ENCODE measurements at places on chromosomes 5 and 9.

DNA sequence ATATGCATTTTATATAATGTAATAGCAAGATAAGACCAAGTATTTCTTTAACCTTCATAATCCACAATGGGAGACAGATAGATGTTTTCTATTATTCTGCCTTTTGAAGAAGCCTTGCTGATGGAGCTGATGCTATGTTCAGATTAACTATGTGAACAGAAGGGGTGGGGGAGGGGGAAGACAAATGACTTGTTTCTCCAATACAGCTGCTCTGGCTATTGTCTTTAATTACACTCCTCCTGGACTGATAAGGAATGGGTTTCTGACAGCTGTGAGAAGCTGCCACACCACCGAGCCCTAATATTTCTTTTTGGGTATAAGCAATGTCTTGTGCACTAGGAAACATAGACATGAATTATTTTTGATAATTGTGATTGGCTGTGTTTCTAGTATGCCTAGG lies 62.0 kb downstream of the CAVIN4 start:
- no peak for DNase-seq

- DNase-seq: no peak
Observed at GRCh38 chr5:7348168-7348854, 47.6 kb upstream of the ADCY2 start.

DNA sequence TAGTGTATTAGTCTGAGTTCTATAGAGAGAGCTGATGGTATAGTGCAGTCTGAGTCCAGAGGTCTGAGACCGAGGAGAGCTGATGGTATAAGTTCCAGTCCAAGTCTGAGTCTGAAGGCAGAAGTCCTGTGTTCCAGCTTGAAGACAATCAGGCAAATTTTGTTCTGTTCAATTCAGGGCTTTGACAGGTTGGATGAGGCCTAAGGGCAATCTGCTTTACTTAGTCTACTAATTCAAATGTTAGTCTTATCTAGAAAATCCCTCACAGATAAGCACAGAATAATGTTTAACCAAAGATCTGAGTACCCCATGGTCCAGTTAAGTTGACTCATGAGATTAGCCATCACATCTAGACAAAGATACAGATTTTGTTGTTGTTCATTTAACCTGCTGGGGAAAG lies 303.0 kb upstream of the KLF4 start:
- DNase-seq: no peak

GRCh38 chr9:100150214-100150613 lies 51.2 kb downstream of the INVS start:
- no peak for DNase-seq

DNA sequence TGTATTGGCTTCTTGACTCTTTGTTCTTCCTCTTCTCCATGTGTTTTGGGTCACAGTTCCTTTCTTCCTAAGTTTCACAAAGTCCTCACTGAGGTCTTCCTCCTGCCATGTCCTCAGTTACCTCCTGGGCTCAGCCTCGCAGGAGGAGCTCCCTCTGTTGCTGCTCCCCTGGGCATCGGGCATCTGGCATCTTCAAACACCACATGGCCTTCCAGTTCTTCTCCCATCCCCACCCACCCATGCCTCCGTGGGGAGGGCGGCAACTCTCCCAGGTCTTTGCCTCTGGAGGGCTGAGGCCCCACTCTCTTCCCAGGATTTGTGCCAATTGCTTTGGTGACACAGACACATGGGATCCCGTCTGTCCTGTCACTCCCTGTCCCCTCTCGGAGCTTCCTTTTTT lies 22.8 kb downstream of the MRPL36 start:
- DNase-seq: no peak

DNA sequence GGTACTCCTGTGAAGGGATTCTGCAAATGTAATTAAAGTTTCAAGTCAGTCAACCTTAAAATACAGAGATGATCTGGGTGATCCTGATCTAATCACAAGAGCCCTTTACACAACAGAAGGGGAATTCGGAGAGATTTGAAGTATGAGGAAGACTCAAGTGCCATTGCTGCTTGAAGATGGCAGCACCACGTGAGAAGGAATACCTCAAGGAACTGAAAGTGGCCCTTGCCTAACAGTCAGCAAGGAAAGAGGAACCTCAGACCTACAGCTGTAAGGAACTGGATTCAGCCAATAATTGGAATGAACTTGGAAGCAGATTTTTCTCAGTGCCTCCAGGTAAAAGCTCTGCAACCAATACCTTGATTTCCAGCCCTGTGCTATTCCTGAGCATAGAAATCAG lies 87.4 kb downstream of the THBS4 start:
- no peak for DNase-seq

- no peak for DNase-seq
Observed at GRCh38 chr5:446066-446882, 3.3 kb downstream of the EXOC3 start.

- DNase-seq: no peak
Observed at GRCh38 chr5:124370601-124371000, 375.8 kb downstream of the ZNF608 start.

- no peak for DNase-seq
Observed at GRCh38 chr9:104177676-104178075, 83.6 kb downstream of the SMC2 start.

DNA sequence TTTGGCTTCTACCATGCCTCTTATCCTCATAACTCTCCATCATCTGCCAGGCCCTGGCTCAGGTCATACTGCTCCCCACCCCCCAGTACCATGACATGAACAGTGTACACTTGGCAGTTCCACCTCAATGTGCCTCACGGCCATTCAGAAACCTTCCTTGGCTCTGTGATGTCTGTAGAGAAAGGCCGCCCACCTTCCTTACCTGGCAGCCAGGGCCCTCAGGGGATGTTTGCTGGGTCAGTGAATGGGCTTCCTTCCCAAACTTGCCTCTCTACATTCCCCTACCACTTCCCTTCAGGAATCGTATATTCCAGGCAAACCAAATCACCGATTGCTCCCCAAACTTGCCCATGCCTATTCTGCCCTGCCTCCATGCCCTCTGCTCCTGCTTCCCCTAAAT lies 101.1 kb downstream of the PSD2 start:
- no peak for DNase-seq

- DNase-seq: no peak
Observed at GRCh38 chr9:114723931-114724330, 41.9 kb upstream of the TEX48 start.

GRCh38 chr5:77893225-77893860 lies 117.2 kb upstream of the TBCA start:
- DNase-seq: no peak

DNA sequence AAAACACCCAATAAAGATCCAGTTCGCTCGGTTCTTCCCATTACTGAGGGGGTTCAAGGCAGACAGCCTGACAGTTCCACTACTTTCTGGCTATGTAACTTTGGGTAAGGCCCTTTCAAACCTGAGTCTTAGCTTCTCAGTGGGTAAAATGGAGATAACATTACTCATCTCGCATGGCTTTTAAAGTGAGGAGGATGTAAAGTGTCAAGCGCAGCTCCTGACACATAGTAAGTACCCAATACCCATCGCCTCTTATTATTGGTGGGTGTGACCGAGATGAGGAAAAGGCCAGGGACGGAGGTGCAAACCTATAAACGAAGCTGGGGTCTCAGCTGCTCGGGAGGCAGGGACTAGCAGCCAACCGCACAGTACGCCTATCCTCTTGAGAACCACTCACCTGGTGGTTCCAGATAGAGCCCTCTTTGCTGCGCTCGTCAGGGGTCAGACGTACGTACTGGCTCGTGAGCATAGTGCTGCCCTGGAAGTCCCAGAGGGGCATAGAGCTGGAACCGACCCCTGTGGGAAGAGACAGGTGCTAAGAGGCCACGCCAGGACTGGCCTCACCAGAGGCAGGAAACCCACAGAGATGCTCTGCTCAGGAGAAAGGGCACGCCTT lies 584 bp downstream of the LMAN2 start:
- DNase-seq: no peak

GRCh38 chr5:116650544-116650943 lies 75.9 kb upstream of the SEMA6A start:
- no peak for DNase-seq

DNA sequence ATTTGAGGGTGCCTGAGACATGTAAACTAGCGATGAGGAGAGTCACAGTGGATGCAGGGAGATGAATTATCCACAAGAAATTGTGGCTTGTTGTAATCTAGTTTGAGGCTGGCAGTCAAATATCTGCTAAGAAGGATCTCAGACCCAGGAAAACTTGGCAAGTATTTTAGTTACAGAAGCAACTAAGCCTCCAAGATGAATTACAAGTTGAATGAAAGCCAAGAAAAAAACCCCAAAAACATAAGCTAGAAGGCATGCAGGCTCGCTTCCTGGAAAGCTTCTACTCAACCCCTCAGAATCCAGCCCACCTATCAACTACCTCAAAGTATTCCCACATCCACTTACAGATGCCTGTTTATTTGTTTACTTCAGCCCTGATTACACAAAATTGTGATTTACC lies 696.9 kb downstream of the MAT2B start:
- DNase-seq: no peak

GRCh38 chr5:156588306-156588705 lies 261.3 kb downstream of the SGCD start:
- DNase-seq: no peak

DNA sequence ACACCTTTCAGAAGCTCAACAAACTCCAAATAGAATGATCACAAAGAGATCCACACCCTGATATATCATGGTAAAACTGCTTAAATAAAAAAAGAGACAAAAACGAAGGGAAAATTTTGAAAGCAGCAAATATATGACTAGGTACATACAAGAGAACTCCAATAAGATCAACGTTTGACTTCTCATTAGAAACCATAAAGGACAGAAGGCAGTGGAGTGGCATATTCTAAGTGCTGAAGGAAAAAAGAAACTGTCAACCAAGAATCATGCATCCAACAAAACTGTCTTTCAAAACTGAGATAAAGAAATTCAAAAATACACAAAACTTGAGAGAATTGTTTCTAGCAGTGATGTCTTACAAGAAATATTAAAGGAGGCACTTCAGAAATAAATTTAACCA lies 11.2 kb downstream of the SLC22A4 start:
- DNase-seq: no peak

DNA sequence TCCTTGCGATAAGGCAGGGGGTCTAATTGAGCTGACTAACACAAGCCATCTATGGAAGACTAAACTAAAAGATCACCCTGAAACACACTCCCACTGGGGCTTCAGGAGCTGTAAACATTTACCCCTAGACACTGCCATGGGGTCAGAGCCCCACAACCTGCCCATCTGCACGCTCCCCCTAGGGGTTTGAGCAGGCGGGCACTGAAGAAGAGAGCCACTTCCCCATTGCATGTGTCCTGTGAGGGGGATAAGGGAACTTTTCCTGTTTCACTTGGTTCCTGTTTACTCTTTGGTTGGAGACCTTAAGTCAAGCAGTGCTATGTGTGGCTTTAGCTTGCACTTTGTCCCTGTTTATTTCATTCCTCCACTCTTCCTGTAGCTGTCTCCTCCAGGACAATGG lies 1929.5 kb upstream of the CDH9 start:
- DNase-seq: peak; percentile 6

- DNase-seq: no peak
Observed at GRCh38 chr9:109821711-109822110, 41.7 kb downstream of the PALM2AKAP2 start.

DNA sequence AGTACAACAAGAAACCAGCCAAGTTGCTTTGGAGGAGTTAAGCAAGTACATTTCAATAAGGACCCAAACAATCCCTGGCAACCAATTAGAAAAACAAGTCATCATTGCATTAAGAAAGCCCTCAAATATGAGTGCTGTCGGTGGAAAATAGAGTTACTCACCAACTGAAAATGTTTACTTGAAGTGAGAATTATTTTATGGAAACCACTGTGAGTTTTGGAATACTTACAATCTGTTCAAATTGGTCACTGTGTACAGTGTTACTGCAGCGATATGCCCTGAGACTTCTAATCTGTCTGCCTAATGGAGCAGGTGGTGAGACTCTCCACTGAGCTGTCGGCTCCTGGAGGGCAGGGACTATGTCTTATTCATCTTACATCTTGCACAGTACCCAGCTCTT lies 1073.2 kb upstream of the DMAC1 start:
- DNase-seq: no peak

- peak; percentile 38 for DNase-seq
Observed at GRCh38 chr5:107485184-107485583, 185.6 kb downstream of the EFNA5 start.

DNA sequence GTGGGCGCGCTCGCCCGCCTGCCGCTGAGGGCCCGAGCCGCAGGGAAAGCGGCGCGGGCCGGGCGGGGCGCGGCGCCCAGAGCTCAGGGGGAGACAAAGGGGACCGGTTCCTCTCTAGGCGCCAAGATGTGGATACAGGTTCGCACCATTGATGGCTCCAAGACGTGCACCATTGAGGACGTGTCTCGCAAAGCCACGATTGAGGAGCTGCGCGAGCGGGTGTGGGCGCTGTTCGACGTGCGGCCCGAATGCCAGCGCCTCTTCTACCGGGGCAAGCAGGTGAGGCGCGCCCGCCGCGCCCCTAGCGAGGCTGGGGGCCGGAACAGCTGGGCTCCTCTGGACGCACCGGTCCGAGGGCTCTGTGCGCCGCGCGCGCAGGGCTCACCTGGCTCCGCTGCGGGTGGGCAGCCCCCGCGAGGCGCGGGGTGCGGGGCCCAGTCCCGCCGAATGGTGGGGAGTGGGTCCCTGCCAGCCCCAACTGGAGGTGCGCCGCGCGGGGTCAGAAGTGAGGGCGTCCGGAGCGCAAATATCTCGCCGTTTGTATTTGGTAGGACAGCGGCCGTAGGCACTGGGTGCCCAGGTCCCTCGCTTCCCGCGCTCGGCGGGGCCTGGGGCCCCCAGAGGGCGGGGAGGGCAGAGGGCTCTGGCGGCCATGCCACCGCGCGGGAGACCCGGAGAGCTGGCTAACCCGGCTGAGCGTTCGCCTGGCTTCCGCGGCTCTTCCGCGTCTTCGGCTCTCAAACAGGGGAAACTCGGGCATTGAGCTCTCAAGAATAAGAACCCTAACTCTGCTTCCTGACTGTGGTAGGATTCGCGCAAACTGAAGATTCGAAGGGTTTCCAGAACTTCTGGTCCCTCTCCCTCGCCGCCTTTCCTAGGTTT lies 607 bp downstream of the UHRF2 start:
- DNase-seq: peak; percentile 54

GRCh38 chr5:173714551-173715428 lies 98.3 kb upstream of the BOD1 start:
- DNase-seq: no peak

GRCh38 chr9:36136894-36137391 lies 410 bp downstream of the GLIPR2 start:
- DNase-seq: no peak

GRCh38 chr5:151067632-151068432 lies 13.0 kb downstream of the TNIP1 start:
- DNase-seq: no peak

- peak; percentile 57 for DNase-seq
Observed at GRCh38 chr9:18791074-18791473, 241.9 kb downstream of the SAXO1 start.

- DNase-seq: no peak
Observed at GRCh38 chr5:148956477-148957385, 106.1 kb downstream of the SH3TC2 start.

DNA sequence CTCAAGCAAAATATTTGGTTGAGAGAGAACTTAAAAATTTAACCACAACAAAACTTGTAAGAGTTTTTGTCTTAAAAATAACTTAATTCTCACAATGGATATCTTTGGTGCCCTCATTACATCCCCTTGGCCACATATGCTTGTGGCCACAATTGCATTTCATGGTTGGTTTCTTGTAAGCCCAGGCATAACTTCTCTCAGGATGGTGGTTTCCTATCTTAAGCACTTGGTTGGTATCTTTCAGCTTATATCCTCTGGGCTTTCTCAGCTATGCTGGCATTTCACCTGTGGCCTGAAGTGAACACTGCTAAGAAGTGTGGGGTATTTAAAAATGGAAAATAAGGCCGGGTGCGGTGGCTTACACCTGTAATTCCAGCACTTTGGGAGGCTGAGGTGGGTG lies 212.4 kb upstream of the MEF2C start:
- no peak for DNase-seq

All from NAMALWA (cell line).